ENCODE measurements at places on chromosomes 1 and 21.

GRCh38 chr1:91579658-91580228 lies 79.1 kb downstream of the CDC7 start:
- no peak for DNase-seq

- no peak for DNase-seq
Measured at GRCh38 chr1:177794376-177794991, 175.4 kb downstream of the SEC16B start.

GRCh38 chr21:20151741-20152140 lies 846.5 kb upstream of the NCAM2 start:
- DNase-seq = no peak

DNA sequence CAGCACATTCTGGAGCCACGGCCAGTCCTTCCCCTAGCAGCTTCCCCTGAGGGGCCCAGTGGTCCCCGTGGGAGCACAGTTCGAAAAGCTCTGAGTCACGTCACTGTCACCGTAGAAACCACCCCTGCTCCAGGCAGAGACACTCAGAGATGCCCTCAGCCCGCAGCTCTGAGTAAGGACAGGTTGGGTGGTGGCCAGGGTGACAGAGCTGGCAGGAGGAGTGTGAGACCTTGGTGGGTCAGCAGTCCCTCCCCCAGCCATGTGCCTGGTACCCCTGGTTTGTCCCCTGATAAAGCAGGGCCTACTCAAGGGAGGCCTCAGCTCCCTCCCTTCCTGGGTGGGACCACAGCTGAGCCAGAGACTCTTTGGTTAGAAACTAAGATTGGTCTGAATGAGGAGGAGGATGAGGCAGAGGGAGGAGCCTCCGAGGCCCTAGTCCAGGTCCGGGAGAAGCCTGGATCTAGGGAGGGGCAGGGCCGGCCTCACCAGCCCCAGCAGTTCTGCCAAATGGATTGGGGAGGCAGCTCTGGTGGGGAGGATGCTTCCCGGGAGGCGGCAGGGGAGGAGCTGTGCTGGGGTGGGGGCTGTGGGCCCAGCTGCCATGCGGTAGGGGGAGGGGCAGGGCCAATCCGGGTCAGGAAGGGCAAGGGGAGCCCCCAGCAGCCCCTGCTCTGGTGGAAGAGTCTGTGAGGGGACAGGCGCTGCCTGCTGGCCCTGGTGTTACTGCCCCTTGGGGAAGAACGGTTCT lies 55.2 kb downstream of the SLC9A1 start:
- no peak for DNase-seq

GRCh38 chr1:9068981-9069325 lies 482 bp downstream of the SLC2A5 start:
- DNase-seq = no peak

GRCh38 chr1:155003766-155004351 lies 1.3 kb downstream of the ZBTB7B start:
- no peak for DNase-seq

DNA sequence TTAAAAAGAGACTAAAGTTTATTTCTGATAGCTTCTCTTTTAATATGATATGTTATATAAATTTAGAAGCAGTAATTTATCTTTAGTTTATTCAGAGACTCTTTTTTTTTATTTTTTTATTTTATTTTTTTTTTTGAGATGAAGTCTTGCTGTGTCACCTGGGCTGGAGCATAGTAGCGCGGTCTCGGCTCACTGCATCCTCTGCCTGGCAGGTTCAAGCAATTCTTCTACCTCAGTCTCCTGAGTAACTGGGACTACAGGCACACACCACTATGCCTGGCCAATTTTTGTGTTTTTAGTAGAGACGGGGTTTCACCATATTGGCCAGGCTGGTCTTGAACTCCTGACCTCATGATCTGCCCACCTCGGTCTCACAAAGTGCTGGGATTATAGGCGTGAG lies 89.6 kb downstream of the DISP1 start:
- no peak for DNase-seq

DNA sequence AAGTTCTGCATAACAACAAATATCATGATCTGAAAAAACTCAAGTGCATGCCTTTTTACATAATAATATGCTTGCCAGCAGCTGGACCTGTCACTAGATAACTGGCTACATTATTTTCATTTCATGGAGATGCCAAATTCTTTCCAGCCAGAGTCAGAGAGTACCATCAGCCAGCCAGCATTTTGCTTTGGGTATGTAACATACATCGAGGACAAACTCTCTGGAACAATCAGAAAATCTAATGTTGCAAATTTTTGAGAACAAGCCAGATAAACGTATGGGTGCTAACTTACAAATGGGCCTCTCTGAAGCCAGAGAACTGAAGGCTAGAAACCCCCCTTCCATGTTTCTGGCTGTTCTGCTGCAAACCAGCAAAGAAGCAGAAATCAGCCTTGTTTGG lies 76.3 kb upstream of the BACE2 start:
- DNase-seq = no peak

GRCh38 chr1:5686925-5687706 lies 305.1 kb downstream of the NPHP4 start:
- DNase-seq = no peak

- DNase-seq = no peak
Measured at GRCh38 chr1:192003295-192004077, 154.8 kb upstream of the RGS18 start.

GRCh38 chr1:78464449-78464891 lies 26.3 kb upstream of the PTGFR start:
- DNase-seq = no peak

DNA sequence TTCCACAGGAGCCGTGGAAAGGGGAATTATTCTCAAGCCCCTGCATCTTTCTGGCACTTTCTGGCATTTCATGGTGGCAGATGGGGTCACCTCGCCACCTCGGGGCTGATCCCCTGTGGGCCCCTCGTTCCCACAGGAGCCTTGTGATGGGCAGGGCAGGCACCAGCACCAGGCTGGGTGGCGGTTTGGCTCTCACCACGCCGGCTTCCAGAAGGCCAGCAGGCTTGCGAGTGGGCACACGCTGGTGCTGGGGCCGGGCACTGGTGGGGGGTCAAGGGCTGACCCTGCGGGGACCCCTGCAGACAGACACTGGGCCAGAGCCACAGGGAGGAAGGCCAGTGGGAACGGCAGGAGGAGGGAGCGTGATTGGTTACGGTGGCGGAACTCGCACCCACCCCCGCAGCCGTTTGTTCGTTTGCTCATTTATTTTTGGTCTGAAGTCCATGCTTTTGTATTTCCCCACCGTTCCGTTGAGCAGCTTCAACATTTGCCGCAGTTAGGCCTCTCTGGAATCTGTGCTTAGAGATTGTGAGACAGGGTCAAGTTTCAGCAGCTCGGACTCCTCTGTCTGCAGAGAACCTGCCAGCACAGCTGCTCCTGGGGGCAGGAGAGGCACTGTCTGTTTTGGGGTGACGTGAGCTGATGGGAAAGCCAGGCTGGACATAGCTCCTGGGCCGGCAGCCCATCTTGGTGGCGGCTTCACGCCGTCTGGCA lies 5.3 kb downstream of the COL18A1 start:
- no peak for DNase-seq

GRCh38 chr1:18921516-18922251 lies 19.3 kb upstream of the ALDH4A1 start:
- DNase-seq = no peak

- no peak for DNase-seq
Measured at GRCh38 chr1:157497987-157498735, 54.2 kb downstream of the FCRL5 start.

DNA sequence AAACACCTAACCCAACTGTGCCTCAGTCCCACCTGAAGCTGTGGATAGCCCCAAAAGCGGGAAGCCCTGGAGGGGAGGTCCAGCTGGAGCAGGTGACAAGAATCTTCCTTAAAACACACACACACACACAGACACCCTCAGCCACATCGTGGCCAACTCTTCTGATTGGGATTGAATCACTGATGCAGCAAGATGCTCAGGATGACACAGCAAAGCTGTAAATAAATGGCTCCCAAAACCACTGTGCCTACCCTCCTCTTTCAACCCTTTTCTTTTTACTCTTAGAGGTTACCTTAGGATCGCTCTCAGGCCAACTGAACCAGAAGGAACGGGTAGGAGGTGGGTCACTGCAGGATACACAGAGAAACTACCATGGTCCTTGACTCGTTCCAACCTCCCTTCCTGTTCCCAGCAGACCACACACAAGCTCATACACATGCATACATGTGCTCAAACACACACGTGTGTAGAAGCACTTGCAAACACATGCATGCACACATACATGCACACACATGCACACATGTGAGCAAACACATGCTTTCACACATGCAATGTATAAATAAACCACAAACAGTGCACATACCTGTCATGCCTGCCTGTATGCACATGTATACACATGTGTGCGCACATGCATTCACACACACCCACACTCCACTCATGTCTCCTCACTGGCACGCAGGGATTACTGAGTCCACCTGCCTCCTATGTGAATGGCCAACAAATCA lies 14.4 kb downstream of the CAPN9 start:
- no peak for DNase-seq

DNA sequence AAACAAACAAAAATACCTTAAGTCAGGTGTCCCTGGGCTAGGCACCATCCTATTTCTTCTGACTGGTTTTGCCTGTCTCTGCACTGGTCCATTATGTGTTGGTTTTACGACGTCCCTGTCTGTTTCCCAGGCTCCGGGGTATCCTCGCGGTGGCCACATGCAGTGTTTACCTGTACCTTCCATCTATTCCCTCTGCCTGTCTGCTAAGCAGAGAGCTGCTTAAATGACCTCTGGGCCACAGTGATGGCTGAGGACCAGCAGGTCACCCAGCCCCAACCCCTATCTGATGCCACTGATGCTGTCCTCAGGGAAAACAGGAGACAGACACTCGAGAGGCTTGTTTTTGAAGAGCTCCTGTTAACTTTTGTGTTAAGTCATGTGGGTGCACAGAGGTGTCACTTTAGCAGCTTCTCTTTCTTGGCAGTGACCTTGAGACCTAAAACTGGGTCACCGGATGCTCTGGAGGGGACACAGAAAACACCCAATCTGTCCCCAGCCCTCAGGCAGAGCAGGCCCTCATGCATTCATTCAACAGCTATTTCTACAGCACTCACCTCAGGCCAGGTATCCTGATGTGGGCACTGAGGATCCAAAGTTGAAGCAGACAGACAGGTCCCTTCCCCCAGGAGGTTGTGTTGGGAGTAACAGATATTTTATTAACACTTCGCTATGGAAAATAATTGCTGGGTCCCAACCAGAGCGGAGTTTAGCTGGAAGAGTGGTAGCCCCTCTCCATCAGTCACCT lies 4.4 kb upstream of the EFHD2 start:
- DNase-seq = no peak

DNA sequence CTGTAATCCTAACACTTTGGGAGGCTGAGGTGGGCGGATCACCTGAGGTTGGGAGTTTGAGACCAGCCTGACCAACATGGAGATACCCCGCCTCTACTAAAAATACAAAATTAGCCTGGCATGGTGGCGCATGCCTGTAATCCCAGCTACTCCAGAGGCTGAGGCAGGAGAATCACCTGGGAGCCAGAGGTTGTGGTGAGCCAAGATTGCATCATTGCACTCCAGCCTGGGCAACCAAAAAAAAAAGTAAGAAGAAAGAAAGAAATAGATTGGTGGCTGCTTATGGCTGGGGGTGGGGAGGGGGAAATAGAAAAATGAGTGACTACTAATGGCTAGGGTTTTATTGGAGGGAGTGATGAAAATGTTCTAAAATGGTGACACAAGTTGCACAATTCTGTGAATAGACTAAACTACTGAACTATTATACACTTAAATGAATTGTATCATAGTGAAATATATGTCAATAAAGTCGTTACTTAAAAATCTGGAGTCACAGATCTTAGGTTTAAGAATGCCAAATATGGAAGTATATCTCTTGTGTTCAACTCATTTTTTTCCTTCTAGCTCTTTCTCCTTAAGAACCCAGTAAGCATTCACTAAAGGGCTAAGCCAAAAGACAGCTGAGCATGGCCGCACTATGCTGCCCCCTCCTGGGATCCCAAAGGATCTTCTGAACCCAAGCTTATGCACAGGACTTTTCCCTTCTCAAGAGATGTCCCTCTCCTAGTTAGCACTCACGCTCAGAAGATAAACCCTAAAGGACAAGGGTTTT lies 3.2 kb upstream of the NPL start:
- DNase-seq = no peak

DNA sequence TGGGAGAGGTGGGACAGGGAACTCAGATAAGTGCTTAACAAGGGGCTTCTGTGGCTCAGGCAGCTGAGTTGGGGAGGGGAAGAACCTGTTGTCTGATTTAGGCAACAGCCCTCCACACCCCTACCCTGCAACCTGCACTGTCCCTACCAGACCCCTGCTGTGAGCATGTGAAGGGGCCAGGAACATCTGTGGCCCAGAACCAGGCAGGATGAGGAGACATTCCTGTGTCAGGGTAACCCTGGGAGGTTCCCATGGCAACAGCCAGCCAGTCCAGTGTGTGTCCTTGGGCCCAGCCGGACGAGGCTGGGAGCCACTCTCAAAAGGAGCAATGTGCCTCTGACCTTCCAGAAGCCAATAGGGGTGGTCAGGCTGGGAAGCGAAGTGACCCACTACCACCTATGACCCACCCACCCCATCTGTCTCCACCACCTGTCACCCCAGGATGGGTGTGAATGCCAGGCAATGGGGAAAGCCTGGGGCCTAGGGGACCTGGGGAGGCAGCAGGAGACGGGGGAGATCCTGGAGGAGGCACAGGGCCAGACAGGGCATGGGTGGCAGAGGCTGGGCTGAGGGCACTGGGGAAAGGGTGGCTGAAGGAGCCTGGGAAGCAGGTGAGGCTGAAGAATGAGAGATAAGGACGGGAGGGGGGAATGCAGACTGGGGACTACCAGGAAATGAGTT lies 5.0 kb upstream of the PMVK start:
- no peak for DNase-seq

DNA sequence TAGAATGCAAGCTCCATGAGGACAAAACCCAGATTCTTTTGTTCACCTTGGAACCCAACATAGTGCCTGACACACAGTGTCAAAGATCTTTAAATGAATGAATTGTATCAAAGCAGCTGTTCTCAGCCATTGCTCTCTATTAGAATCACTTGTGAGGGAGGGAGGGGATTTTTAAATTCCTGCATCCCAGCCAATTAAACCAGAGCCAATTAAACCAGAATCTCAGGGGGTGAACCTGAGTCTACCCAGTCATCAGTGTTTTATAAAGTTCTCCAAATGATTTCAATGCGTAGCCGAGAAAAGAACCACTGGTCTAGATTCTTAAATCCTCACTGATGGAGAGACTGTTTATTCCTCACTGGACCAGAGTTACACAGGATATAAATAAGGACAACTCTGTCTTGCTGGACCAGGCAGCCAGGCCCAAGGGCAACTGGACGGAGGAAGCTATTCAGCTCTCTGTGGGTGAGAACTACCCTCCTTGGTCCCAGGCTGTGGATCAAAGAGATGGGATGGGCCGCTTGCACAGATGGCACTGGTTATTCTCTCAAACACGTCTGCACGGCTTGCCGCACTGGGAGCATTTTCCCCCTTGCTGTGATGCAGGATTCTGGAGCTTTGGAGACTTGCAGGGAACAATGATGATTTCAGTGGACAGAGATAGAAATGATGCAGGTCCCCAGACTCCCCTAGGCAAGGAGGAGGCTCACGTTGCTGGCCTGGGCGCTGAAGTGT lies 20.0 kb upstream of the CDCA8 start:
- no peak for DNase-seq

GRCh38 chr1:19452221-19452663 lies 33.1 kb downstream of the CAPZB start:
- peak; percentile 86 for DNase-seq

Measured in suprapubic skin (tissue), 4 donors.